ENCODE measurements at places on chromosomes 2 and 18.

DNA sequence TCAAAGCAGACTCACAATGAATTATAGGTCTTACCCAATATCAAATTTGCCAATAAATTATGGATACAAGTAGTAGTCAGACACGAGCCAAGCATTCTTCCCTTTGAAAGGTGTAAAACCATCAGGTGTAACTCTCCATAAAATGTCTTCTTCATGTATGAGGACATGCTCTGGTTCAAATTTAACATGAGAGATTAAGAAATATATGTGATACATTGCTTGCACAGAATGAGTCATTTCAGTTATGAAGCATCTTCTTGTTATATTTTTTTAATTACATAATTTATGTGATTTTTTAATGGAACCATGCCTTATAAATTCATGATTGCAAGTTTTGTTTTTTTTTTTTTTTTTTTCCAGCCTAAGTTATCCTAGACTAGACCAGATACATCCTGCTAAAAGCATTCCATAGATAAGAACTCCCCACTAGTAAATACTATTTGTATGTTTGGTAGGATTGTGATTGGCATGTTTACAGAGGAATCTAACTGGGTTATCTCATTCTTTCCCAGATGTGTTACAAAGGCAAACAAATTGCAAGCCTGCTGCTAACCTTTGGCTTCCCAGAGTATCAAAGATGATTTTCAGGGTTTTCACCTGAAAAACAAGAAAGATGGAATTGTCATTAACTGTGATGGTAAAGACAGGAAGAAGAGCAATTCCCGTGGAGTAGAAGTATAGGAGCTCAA lies 621.9 kb downstream of the XIRP2 start:
- no peak for DNase-seq

DNA sequence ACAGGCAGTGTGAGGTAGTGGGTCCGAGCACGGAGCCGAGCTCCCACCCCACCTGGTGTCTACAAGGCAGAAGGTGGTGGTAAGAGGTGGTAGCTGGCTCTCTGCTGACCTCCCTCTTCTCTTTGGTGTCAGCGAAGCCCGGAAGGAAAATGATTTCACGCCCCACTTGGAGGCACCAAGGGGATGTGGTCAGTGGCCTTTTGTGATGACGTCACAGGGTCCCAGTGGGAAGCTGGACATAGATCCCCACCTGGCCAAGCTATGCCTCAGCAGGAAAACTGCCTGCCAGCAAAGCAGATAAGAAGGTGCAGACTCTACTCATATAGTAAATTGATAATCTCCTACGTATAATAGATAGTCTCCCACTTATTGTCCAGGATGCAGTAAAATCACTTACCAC lies 183.7 kb upstream of the ALKAL2 start:
- no peak for DNase-seq

- no peak for DNase-seq
These were observed 74.0 kb downstream of the CERS6 start for GRCh38 chr2:168529900-168530561.

GRCh38 chr2:174561283-174561971 lies 36.2 kb downstream of the WIPF1 start:
- peak; percentile 87 for DNase-seq

- no peak for DNase-seq
These were observed 55.0 kb downstream of the PLEKHM3 start for GRCh38 chr2:207970147-207970825.

DNA sequence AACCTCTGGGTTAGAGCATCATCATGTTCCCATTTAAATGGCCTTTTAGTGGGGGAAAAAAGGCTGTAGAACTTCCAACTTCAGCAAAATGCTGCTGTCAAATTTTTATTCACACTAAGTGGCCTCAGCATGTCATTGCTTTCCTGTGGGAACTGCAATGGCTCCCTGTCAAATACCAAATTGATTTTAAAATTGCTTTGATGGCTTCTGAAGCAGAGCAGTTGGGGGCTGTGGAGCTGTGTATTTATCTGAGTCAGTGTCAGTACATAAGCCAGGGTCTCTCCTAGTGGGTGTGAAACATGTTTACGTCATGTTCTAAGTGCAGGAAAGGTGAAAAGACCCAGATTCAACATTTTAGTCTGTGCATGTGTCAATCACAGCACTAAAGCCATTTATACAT lies 171.3 kb downstream of the CDH19 start:
- DNase-seq, result no peak

GRCh38 chr2:223282221-223282620 lies 230.2 kb downstream of the KCNE4 start:
- no peak for DNase-seq

DNA sequence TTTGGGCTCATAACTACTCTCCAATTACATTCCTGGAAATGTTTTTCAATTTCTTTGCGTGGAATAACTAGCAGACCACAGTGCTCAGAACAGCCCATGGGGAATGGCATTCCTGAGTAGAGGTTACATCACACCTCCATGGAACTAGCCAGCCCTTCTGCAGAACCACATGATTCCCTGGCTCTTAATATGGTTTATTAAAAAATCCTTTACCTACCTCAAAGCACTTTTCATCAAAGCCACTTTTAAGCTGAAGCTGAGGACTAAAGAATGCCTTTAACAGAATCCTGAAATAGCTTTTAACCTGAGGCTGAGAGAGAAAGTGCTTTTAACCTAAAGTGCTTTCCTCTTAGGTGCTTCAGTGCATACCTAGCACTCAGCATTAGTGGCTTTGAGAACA lies 376.3 kb downstream of the ARHGAP15 start:
- DNase-seq, result no peak

DNA sequence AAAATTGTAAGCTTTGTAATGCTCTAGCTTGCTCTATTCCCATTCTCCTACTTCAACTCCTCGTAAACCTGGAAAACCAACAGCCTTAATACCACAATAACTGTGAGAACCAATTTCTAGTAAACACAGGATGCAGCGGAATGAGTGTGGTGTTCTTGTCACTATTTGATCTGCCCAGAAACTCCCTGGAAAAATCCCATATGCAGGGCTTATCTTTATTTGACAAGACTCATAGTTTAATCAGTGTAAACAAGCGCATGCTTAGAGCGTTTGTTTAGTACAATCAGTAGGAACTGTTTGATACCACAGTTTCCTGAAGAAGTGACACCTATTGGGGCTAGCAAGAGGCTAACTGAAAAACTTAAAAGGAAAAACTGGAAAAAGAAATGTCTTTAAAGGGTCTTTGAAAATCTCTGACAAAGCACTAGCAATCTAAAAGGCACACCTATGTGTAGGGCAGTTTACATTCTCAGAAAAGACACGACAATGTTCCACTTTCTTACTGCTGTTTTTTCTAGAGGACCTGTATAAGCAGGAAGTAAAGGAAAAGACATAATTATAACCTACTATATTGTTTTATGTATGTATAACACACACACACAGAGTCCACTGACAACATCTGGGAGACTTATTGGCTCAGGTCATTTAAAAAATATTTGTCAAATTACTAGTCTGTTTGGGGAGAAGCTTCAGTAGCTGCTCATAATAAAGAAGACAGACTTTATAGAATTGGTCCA lies 241.4 kb upstream of the KLHL14 start:
- no peak for DNase-seq

GRCh38 chr2:20465716-20466394 lies 19.0 kb downstream of the RHOB start:
- DNase-seq, result no peak

DNA sequence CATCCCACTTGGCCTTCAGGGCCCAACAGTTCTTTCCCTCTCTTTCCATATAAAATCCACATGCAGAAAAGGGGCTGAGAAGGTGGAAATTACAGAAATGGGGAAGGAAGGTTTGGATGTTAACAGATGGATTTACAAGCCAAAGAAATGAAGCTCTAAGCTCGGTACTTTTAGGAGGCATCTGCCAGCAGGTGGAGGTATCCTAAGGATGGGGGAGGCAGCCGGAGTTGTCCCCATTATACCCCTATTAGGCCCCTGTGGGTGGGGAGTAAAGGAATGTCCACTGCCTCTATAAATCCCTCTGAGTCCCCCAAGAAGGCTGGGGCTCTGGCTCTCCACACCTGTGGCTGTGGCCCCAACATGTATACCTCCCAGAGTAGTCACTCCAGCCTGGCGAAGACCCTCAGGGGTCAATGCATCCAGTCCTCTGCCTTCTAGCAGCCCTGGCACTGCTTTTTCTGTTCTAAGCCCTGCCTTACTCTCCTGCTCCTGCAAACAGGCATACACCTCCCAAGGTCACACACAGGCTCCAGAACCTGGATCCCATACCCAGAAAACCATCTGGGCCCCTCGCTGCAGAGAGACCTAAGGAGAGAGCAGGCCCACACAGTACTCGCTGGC lies 1.2 kb downstream of the FBXO41 start:
- DNase-seq, result no peak

GRCh38 chr2:45617496-45617895 lies 6.4 kb upstream of the SRBD1 start:
- no peak for DNase-seq

DNA sequence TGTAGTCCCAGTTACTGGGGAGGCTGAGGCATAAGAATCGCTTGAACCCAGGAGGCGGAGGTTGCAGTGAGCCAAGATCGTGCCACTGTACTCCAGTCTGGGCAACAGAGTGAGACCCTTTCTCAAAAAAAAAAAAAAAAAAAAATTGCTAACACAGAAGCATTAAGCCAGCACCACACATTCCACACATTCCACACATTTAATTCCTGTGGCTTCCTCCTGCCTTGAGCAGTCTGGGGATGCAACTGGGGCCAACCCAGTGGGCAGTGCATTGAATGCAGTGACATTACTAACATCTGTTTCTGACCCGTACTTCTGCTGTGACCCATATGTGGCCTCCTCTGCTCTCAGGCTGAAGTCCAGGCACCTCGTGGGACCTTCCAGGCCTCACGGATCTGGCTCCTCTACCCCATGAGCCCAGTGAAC lies 107.0 kb downstream of the BCL2L11 start:
- no peak for DNase-seq

- no peak for DNase-seq
These were observed 69.1 kb downstream of the TWIST2 start for GRCh38 chr2:238916875-238917590.

DNA sequence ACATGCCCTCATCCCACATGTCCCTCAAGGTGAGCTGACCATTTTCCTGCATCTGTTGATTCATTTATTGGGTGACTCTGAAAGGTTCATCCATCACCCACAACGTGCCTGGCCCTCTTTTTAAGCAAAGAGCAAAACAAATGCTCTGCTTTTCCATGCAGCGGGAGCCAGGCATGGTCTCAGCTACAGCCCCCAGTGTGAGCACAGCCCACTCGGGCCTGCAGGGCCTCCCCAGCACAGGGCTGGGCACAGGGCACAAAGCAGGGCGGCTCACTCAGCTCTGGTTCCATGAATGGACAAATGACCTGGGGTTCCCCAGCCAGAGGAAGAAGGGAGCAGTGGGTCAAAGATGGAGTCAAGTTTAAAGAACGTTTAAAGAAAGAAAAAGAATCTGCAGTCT lies 24.1 kb upstream of the OTOS start:
- no peak for DNase-seq

DNA sequence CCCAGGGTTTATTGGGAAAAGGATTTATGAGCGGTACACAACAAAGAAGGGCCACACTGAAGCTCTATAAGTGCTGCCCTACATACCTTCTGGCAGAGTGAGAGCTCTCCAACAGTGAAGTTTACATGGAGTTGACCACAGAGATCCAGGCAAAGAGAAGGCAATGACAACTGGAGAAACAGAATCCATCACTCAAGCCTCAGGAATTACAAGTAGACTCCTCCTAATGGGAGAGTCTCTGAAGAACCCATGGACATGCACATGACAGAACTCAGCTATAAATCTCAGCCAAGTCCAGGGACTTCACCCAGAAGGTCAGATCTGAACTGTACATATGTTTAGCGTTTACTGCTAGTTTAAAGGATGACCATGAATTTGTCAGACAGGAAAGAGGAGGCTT lies 164.7 kb downstream of the DNAH7 start:
- DNase-seq, result no peak

GRCh38 chr2:160647967-160648685 lies 154.5 kb upstream of the RBMS1 start:
- DNase-seq, result no peak

DNA sequence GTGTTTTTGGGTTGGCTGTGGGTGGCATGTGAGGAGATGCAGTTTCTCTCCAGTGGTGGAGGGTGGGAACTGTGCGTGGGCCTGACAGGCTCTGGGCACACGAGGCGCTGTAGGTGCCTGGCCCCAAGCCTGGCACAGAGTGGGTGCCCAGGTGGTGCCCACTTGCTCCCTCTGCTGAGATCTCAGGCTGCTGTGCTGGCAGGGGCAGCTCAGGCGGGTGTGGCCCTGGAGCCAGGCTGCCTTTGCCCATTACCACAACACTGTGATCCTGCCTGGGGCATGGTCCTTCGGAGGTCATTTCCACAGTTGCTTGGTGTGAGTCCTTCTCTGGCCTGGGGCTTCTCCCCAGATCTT lies 20.4 kb downstream of the TSHZ1 start:
- DNase-seq, result no peak

GRCh38 chr18:48879008-48879431 lies 71.7 kb downstream of the SMAD7 start:
- peak; percentile 39 for DNase-seq

- no peak for DNase-seq
These were observed 47.0 kb downstream of the TWIST2 start for GRCh38 chr2:238894950-238895298.

GRCh38 chr2:233418761-233419546 lies 64.7 kb downstream of the DGKD start:
- peak; percentile 71 for DNase-seq

DNA sequence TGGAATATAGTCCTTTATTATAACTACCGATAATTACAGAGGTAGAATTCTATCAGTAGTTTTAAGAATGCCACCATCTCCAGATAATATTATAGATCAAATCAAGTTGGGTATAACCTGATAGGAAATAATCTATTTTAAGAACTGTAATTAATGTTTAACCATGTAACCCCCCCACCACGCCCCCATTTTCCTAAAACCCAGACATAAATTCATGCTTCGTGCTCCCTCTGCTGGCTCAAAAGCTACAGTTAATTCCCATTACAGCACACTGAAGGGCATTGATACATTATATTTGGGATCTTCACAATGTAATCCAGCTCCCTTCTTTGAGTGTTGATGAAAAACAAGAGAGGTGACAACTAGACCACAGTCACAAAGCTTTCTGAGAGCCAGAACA lies 228.0 kb upstream of the SMAD7 start:
- no peak for DNase-seq

GRCh38 chr2:2226326-2226725 lies 104.7 kb downstream of the MYT1L start:
- no peak for DNase-seq

DNA sequence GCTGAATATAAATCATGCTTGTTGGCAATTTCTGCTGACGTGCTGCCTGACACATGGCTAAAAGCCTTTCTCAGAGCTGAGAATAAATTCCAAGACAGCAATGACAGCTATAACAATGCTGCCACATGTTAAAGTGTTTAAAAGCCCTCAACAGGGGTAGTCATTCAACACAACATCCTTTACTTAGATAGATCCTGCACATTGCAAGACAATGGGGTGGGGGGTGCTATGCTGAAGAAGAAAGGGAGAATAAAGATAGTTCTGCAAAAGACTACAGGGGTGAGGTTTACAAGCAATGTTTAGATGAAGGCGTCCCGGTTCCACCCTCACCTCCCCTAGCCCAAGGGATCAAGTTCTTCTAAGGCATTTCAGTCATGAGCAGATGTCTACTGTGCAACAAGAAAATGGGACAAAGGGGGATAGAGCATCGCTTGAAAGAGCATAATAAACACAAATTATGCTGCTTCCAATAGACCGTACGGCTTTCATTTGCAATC lies 291.0 kb upstream of the ACVR2A start:
- no peak for DNase-seq

All from right forelimb (tissue), 1 donor.